Large intestine (tissue), 12 donors: ENCODE measurements at places on chromosomes 7 and 10.

DNA sequence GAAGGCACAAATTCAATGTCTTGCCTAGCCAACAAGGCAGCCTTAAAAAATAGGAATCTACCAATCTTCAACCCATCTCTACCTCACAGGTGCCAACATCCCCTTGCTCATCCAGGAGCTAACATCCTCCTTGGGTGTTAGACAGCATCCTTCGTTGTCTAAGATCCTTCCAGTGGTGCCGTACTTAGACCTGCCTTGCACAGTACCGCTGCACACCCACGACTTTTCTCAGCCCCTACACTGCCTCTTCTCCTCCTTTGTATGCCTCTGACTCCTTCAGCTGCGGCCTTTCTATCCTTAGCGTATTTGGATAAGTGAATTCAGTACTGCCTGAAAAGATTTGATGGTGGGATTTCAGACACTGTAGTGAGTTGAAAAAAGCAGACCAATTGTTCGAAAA lies 15.9 kb upstream of the PRTFDC1 start:
- no peak for DNase-seq

DNA sequence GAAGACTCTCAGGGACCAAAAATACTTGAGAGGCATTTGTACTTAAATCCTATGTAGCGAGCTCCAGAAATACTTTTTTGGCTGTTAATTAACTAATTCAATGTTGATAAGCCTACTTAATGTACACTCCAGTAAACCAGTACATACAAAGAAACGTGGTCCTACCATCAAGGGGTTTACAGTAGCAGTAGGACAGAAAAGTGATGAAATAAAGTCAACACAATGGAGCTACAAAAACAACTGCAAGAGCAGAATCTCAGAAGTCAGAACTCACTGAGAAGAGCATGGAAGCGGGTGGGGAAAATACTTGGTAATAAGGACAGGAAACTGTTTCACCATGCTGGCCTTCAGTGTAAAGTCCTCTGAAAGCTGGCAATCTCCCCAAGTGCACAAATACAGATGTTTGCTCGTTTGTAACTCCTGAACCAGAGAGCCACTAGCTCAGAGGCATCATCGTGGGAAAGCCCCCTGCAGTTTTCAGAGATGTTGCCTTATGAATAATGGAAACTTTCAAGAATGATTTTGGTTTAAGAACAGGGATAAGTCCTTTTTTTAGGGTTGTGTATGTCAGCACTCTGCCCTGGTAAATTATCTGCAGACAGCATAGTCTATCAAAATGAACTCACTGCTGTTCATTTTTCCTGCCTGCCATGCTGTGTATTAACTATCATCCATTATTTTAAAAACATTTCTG lies 233.2 kb downstream of the SORCS1 start:
- DNase-seq: peak; percentile 37

DNA sequence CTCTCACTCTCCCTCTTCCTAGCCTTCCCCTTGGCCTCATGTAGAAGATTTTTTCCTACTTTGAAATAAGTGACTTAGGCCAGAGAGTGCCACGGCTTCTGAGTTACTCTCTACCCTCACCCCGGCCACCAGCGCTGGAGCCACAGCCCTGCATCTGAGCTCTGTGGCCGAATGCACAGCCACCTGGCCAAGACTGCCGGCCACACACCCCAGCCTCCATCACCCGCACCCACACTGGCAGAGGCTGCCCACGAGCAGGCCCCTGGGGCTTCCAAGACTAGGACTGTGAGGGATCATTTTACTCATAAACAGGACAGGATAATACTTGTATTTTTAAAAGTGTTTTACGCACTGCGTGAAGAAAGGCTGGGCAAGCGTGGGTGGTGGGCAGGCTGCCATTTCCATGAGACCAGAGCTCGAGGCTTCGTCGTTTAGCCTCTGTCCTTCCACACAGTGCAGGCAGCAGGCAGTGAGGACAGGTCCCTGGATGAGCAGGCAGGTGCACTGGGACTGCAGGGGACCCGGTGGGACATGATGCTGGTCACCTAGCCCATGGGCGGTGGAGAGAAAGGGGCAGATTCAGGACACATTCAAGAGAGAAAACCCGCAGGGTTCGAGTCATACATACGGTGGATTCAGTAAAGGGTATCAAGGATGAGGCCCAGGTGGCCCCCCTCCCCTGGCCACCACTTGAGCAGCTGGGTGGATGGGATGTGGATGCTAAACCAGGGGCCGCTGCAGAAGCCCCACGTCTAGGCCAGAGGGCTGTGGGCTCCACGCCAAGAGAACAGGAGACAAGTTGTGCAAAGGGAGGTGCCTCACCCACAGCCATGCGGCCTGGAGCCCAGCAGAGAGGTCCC lies 35.5 kb upstream of the RNF32 start:
- peak; percentile 20 for DNase-seq

DNA sequence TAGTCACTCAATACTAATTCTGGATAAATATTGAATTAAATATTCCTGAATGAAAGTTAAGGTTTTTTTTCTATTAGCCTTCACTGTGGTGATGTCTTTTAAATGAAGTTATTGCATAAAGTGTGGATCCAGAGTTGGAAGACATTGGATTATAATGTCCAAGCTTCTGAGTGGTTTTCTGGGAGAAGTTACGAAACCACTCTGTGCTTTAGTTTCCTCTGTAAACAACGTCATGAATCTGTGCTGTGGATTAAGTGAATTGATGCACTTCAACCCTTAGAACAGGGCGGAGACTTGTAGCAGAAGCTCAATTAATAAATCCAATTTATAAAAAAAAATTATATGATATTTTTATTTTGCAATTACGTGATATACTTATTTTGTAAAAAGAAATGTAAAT lies 271.7 kb downstream of the BICC1 start:
- DNase-seq: no peak

GRCh38 chr7:152411389-152411788 lies 24.4 kb downstream of the KMT2C start:
- peak; percentile 30 for DNase-seq

- peak; percentile 86 for DNase-seq
These were observed 132.3 kb upstream of the CDK1 start for GRCh38 chr10:60645980-60646379.

DNA sequence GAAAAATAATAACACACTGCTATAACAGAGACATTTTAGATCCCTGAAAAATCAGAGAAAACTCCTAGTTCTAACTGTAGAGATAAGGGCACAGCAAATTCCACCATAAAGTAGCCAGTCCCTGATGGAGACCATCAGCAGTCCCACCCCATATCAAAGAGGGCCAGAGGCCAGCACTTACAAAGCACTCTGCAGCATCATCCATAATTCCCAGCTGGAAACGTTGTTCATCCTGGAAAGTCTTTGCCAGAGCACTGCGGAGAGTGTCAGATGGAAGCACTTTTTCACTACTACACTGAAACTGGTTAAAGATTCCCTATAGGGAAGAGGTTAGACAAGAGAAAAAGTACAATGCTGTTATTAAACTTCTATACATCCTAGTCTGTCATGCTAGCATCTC lies 45.8 kb downstream of the USP54 start:
- DNase-seq: no peak

DNA sequence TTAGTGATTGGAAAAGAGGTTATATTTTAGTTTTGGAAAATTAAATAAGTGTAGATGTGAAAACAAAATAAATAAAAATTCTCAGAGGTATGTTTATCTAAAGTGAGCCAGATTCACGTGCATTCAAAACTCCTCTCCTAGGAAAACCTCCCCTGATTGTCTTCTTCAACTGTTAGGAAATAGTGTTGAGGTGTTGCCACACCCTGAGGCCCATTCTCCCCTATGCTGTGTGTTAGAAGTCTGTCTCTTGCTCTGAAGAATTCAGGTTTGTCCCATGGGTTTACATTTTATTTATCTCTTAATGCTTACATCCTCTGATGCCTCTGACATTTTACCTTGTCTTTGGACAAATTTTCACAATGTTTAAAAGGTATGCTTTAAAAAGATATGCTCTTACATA lies 40.3 kb downstream of the PTPRE start:
- DNase-seq: peak; percentile 64
